Caudate nucleus (tissue), 63 donors: ENCODE measurements at places on chromosomes 4 and X.

- DNase-seq, result no peak
Observed at GRCh38 chrX:69362354-69362753, 141.8 kb upstream of the NALF2 start.

- no peak for DNase-seq
Observed at GRCh38 chr4:98969878-98970785, 25.4 kb upstream of the METAP1 start.

DNA sequence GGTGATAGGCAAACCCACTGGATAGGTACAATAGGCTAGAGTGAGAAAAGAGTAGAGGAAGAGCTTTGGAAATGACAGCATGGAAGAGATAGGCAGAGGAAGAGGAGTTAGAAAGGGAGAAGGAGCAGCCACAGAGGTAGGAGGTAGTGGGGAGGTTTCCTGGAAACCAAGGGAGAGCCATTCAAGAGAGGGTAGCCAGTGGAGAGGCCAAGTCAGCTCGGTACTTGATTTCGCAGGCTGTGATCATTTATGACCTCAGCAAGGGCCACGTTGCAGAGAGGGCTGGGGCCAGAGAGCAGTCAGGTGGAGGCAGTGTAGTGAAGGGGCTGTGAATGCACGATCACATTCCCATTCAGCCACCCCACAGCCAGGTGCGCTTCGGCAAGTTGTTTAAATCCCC is 76.0 kb downstream of the TMEM131L start:
- DNase-seq, result no peak

GRCh38 chr4:172881645-172882044 is 287.0 kb upstream of the GALNT7 start:
- DNase-seq, result no peak

- DNase-seq, result no peak
Observed at GRCh38 chr4:78510681-78511080, 40.9 kb upstream of the ANXA3 start.

- DNase-seq, result no peak
Observed at GRCh38 chr4:125254106-125254505, 60.6 kb upstream of the FAT4 start.

DNA sequence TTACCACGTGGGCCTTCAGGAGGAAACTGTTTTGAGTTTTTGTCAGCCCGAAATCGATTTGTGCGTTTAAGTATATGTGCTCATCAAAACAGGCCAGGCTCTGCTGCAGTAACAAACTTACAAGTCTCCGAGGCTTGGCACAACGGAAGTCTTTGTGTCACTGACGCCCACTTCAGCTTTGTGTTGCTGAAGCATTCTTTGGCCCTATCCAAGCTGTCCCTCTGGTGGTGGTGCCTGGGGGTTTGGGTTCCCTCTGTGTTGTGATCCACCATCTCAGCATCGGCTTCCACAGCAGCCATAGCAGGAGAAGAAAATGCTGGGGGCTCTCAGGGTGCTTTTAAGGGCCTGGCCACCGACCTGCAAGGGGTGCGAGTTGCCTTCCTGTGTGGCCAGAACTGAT is 176.4 kb downstream of the PTTG2 start:
- DNase-seq, result no peak

DNA sequence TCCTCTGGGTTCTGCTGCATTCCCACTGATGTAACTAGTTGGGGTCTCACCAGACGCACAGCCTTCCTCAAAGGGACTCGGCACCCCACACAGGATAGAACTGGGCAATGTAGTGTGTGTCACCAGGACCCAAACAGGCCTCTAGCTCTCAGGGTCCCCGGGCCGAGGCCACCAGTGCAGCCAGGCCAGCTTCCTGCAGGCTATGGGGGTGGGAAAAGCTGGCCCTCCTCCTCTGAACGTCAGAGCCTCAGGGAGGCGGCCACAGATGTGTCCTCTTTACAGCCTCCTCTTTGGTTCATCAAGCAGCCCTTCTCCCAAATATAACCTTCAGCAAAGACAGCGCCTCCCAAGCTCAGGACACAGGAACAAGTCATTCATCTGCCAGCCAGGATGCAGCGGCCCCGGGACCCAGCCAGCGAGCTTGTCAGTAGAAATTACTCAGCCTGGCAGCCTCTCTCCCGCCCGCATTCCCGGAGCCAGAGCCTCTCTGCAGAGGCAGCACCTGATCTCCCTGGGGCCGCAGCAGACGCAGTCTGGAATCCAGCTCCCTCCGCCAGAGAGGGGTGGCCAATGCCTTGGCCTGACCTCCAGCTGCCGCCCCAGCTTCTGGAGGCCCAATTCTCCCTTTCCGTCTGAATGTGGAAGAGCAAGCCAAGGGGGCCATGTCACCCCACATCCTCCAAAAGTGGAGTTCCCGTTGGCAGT is 288.5 kb downstream of the FBXW7 start:
- no peak for DNase-seq

GRCh38 chr4:176261481-176261880 is 7.5 kb downstream of the ASB5 start:
- DNase-seq, result no peak

GRCh38 chr4:186936496-186937375 is 213.1 kb upstream of the FAT1 start:
- DNase-seq, result no peak

DNA sequence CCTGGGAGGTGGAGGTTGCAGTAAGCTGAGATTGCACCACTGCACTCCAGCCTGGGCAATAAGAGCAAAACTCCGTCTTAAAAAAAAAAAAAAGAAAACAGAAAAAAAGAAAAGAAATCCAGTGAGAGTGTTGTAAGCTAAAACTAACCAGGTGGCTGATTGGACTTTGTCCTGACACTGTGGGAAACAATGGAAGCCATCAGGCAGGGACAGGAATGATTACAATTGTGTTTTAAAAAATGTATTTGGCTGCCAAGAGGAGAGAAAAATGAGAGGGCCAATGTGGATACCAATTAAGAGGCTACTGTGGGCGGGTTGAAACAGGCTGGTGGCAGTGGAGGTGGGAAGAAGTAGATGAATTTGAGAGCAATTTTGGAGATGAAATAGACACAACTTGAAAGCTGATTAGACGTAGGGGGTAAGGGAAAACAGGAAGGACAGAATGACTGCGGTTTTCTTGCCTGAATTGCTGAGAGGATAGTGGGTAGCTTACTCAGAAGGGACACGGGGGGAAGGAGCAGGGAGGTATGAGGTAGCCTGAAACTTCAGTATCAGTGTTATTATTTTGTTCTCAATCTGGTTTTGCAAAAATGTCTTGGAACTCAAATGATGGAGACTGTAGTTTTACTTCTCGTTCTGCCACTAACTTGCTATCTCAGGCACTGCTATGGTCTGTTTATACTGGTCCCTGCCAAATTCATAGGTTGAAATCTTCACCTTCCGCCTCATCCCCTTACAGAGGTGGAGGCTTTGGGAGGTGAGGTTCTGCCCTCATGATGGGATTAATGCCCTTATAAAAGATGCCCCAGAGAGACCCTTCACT is 45.6 kb upstream of the CHRNA9 start:
- no peak for DNase-seq

GRCh38 chr4:156146571-156146970 is 192.9 kb upstream of the CTSO start:
- DNase-seq, result no peak

DNA sequence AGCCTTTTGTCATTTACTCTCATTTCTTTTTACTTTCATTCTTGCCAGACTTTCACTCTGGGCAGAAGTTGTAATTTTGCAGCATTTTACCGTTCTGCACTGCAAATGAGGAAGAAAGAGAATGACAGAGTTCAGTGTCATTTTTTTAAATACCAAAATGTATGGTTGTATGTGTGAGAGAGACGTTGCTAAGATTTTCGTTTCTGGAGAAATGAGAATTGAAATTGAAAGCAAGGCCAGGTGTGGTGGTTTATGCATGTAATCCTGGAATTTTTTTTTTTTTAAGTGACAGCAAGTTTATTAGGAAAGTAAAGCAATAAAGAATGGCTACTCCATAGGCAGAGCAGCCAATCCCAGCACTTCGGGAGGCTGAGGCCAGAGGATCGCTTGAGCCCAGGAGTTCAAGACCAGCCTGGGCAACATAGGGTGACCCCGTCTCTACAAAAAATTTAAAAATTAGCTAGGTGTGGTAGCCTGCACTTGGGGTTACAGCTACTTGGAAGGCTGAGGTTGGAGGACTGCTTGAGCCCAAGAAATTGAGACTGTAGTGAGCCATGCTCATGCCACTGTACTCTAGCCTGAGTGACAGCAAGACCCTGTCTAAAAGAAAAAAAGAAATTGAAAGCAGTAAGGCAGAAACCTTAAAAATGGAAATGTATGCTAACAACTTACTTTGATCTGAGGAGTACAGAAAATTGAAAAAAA is 12.9 kb downstream of the DCK start:
- no peak for DNase-seq

- DNase-seq, result no peak
Observed at GRCh38 chr4:4659871-4660651, 118.2 kb upstream of the STX18 start.

GRCh38 chr4:189090174-189090814 is 850.4 kb upstream of the FRG1 start:
- DNase-seq, result no peak

DNA sequence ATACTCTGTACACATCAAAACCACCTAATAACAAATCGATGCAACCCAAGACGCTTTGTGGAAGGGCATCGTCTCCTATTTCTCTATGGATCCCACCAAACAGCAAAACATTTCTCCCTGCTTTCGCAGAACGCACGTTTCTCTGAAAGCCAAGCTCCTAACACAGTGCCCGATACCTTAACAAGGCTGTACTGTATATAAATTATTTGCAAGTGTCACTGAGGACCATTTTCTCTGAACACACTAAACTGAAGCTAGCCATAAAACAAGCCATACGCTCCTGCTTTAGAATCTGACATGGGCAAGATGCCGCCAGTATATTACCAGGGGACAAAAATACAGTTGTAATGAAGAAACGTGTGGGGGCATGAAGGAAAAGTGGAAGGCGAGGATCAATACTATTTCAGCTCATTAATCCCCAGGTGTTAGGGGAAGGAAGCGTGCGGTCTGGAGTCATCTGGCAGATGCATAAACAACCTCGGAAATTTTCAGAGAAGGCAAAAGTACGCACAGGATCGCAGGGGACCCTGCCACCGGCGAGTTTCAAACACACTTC is 703 bp downstream of the KCNIP4 start:
- DNase-seq, result no peak

DNA sequence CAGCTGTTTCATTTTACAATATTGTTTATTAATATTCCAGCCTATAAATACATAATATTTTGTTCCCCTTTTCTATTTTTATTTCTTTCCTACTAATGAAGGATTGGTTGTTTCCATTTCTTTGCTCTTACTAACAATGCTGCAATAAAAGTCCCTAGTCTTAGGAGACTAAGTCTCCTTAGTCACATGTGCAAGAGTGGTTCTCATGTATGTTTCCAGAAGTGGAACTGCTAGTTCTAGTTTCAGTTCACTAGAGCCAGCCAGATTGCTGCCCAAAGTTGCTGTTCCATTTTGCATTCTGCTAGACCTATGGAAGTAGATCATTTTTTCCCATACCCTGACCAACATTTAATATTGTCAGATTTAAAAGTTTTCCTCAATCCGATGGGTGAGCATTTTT is 44.3 kb downstream of the CNGA1 start:
- DNase-seq, result no peak

DNA sequence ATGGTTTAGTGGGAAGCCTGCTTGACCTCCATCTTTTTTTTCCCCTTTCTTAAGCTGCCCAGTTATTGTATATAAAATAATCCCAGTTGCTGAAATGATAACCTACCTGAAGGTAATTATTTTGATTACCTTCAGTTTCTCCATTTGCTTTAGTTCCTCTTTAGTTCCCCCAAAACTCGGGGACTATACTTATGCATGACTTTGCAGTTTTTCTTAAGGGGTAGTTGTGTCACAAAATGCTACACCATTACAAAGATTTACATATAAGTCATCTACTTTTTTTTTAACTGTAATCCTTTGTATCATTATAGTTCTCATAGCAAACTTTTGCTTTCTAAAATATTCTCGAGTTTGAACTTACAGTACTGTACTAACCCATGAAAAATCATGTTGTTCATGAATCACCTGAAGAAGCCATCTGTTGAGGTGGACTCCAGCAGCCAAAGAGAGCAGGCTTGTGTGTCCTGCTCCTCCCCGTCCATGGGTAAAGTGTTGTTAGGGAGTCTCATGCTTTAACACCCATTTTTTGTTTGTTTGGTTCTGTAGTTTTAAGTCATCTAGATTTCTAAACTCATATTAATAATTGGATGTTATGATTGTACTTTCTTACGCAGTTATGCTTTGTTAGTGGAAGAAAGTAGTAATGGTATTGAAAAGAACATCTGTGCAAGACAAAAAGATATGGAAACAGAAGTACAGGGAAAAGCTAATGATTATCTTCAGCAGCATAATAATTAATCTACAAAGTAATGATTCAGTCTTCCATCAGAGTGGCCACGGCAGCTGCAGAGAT is 34.6 kb downstream of the HADH start:
- DNase-seq, result no peak

GRCh38 chr4:25345744-25346143 is 31.3 kb upstream of the ANAPC4 start:
- DNase-seq, result no peak

DNA sequence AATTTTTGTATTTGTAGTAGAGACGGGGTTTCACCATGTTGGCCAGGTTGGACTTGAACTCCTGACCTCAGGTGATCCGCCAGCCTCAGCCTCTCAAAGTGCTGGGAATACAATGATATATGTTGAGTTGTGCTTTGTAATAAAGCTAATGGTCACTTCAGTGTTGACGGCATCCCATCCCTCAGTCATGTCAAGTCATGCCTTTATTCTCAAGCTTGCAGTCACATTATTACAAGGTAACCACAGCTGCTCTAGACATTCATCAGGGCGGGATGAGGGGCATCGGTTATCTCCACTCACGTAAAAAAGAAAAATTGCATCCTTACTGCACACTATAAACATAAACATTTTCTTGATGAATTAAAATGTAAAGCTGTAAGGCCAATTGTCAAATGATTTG is 12.8 kb upstream of the FAT1 start:
- no peak for DNase-seq

DNA sequence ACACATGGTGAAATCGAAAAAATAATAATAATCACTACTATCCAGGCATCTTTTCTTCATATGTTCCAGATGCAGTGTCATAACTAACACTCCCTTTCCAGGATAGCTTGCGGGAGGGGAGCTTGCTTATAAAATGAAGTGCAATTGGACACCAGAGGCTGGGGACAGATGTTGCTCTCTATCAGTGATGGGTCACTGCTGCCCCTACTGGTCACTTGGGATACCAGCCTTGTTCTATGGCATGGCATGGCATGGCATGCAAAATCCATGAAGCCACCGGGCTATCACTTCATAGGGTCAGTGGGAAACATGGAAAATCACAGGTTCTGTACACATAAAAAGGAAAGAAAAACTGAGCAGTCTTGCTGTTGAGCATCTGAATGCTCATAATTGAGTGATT is 168.1 kb downstream of the GLRA2 start:
- no peak for DNase-seq

GRCh38 chr4:72709475-72709874 is 140.5 kb upstream of the ADAMTS3 start:
- DNase-seq, result no peak

- DNase-seq, result no peak
Observed at GRCh38 chr4:53706422-53707032, 115.2 kb upstream of the LNX1 start.

GRCh38 chr4:104989371-104989770 is 157.3 kb upstream of the TET2 start:
- no peak for DNase-seq

GRCh38 chr4:95377366-95377900 is 171.3 kb downstream of the UNC5C start:
- DNase-seq, result no peak

- no peak for DNase-seq
Observed at GRCh38 chrX:150162141-150162540, 201.0 kb upstream of the MAMLD1 start.
